ENCODE measurements at places on chromosomes 12 and 14.

DNA sequence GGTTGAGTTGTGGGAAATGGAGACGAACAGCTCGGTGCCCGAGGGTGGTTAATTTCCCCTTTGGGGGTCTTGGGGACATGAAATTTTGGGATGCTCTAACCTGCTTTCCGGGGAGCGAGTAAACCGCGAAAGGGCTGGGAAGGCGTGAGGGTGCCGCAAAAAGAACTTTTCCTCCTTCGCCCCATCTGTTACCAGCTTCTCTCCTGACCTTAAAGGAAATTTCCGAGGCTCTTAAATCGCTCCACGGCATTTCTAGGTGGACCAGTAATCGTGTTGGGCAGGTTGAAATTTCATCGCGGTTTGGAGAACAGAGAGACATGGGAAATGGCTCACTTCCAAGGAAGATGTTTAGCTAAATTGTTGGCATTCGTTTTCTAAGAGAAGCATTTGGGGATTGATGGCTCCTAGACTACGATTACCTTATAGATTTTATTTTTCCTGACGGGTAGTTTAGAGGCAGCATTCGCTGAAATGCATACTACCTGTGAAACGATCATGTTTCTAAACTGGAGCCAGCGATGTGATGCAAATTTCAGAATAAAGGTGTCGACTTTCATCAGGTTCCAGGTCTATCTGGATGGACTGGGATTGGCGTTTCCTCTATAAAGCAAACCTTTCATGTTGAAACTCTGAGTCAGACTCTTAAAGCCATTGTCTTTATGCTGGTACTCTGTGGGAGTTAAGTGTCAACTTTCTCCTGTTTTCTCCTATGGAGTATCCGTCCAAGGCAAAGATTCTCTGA lies 414.5 kb downstream of the PCNX1 start:
- DNase-seq: no peak

- DNase-seq: no peak
Observed at GRCh38 chr12:112001576-112001975, 11.4 kb downstream of the TMEM116 start.

GRCh38 chr12:29223426-29223825 lies 74.3 kb downstream of the FAR2 start:
- DNase-seq: no peak

- no peak for DNase-seq
Observed at GRCh38 chr12:66269757-66270383, 32.4 kb upstream of the HELB start.

GRCh38 chr14:35292770-35293561 lies 784 bp downstream of the PSMA6 start:
- DNase-seq: no peak

- no peak for DNase-seq
Observed at GRCh38 chr14:48857366-48857765, 728.8 kb downstream of the RPS29 start.

DNA sequence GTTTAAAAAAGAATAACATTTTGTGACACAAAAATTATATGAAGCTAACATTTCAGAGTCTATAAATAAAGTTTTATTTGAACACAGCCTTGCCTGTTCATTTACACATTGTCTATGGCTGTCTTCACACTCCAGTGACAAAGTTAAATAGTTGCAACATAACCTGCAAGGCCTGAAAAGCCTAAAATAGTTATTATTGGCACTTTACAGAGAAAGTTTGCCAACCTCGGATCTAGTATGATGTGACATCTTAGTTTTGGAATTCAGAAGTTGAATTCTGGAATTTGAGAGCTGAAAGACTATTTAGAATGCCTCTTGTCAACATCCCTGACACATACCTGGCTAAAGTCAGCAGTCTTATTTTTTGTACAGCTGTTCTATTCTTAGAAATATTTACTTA lies 68.3 kb downstream of the DYRK2 start:
- DNase-seq: no peak

DNA sequence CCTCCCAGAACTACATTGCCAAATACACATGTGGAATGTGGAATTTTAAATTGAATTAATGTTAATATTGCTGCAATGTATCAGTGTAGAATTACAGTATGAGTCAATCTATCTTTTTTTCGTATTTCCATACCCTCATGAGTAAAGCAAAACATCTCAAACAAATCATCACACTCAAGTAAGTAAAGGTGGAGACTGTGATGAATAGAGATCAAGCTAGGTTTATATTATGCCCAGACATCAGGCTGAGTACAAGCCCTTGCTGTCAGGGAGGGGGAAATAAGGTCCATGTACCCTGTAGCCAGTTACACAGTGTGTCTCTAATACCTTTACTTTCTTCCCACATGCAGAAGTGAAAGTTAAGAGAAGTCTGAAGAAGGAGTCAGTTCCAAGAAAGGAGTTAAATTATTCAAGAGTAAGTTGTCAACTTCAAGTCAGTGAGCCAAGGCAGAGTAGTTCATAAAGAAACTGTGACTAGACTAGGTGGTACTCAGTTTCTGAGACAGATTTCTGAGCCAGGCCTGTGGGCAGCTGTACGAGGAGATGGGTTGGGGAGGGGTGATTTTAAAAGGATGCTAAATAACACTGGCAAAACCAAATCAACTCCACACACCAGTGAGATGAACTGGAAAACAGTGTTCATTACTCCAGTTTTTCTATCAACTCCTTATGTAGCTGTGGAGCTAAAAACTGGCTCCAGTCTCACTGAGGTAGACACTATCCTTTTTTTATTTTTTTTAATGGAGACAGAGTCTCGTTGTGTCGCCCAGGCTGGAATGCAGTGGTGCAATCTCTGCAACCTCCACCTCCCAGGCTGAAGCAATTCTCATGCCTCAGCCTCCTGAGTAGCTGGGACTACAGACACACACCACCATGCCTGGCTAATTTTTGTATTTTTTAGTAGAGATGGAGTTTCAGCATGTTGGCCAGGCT lies 23.8 kb upstream of the STK38L start:
- DNase-seq: no peak

GRCh38 chr12:6632026-6632983 lies 3.5 kb downstream of the LPAR5 start:
- DNase-seq: no peak

DNA sequence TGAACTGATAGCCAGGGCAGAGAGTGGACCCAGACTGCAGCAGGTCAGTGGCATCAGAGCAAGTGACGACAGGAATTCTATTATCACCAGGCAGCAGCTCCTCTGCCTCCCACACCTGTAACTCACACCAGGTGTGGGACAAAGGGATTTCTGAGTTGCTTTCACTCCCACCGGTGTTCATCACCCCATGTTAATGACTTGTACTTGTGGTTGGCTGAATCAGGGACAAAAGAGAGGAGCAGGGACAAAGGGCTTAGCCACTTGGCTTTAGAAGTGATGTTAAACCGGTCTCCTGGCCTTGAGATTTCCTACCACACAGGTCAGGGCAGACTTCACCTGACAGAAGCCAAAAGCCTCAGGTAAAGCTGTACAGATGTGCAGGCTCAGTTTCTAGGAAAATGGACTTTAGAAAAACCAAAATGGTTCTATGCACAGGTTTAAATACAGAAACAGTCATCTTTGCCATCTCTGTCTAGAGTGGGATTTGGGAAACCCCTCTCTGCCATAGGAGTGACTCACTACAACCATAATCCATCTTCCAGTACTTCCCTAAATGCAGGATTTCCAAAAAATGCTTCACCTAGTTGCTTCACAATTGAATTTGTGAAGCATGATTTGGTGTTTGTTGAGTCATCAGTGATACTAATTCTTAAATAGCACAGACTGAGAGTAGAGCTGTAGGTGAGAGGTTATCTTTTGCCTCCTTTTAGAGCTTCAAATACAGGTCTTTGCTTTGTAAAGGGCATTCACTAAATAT lies 158.5 kb downstream of the PRKCH start:
- no peak for DNase-seq

GRCh38 chr12:92234533-92234932 lies 88.9 kb upstream of the BTG1 start:
- DNase-seq: no peak

DNA sequence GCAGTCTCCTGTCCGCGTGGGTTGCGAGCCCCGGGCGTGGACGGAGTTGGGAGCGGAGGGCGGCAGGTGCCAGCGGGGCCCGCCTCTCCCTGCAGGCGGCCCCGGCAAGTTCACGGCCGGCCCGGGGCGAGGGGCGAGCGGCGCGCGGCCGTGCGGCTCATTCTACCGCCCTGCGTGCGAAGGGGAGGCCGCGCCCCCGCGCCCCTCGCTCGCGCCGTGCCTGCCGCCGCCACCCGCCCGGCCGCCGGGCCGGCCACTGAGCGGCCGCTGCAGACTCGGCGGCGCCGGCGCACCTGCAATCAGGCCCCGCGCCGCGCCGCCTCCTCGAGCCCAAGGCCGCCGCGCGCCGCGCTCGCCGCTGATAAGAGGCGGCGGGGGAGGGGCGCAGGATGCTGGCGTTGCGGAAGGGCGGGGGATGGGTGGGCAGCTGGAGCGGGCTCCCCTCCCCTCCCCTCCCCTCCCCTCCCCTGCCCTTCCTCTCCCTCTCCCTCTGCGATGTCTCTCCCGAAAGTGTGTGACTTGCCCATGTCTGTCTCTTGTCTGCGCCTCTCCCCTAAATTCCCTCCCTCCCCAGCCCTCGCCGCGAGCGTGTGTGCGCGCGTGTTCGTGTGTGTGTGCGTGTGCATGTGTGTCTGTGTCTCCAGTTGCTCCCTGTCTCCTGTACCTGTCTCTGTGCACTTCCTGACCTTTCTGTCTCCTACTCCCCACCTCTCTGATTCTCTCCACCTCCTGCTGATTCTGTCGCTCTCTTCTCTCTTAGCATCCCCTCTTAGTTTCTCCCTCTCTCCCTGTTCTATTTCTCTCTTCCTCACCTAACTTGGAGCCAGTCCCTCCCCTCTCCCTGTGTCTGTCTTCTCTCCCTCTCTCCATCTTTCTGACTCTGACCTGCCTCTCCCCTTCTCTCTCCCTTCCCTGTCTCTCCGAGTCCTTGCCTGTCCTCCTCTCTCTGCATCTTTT lies 768.1 kb upstream of the TBX3 start:
- no peak for DNase-seq

DNA sequence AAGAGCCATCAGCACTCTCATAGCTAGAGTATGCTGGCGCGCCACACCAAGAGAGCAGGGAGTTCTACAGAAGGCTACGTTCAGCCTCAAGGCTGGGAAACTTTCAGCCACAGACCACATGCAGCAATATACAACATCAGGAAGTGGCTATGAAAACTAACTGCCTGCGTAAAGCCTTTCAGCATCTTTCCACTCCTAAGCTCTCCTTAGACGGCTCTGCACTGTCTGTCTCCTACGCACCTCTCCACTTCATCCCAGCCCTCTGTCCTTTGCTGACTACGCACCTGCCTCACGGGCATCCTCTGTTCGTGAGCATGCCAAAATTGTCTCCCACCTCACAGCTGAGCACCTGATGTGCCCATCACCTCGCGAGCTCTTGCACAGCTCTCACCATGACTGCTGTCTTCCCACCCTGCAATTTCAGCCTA lies 9.7 kb downstream of the MPHOSPH9 start:
- no peak for DNase-seq

DNA sequence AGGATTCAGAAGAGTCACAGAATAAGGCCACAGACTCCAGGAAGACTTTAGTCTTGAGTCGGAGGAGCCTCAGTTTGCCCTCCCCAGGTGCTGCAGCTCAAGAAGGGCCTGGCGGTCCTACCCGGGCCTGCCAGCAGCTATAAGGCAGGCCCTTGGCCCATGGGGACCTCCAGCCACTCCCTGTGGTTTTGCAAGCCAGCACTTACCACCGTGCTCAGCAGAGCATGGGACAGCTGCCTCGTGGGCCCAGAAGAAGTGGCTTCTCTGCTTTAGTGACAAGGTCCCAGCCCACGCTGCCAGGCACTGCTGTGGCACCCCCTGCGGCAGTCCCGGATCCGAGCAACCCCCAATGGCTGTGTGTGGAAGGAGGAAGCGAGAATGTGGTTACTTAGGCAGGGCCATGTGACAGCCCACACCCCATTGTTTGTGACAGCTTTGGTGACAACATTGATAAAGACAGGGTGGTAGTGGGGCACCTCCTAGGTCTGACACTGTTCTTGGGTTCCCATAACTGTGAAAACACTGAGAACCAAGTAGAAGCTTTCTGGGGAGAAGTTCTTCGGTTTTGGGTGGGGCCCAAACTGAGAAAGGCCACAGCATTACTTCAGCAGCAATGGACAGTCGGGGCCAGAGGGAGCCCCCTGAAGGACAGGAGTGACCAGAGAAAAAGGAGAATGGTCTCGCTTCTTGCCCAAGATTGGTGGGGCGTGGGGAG lies at the start of gene SELPLG:
SELPLG (minus strand) TSS at position 361 of the 715 bp plus-strand sequence. CDS start 9,587 bp downstream, outside the sequence.
- DNase-seq: peak; percentile 79

DNA sequence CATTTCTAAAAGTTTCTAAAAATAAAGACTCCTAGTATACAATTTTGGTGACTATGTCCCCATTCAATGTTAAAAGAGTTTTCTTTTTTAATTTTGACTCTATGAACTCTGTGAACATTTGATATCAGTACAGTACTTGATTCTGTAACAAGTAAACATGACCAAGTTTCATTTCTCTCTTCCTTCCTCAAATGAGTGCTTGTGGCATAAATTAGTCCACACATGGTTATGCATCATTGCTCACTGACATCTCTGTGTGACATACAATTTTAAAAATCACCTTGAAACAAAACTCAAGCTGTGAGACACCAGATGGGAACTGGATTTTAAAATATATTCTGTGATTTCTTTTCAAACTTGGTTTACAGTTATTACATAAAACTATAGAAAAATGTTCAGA lies 253.9 kb upstream of the MDGA2 start:
- no peak for DNase-seq

DNA sequence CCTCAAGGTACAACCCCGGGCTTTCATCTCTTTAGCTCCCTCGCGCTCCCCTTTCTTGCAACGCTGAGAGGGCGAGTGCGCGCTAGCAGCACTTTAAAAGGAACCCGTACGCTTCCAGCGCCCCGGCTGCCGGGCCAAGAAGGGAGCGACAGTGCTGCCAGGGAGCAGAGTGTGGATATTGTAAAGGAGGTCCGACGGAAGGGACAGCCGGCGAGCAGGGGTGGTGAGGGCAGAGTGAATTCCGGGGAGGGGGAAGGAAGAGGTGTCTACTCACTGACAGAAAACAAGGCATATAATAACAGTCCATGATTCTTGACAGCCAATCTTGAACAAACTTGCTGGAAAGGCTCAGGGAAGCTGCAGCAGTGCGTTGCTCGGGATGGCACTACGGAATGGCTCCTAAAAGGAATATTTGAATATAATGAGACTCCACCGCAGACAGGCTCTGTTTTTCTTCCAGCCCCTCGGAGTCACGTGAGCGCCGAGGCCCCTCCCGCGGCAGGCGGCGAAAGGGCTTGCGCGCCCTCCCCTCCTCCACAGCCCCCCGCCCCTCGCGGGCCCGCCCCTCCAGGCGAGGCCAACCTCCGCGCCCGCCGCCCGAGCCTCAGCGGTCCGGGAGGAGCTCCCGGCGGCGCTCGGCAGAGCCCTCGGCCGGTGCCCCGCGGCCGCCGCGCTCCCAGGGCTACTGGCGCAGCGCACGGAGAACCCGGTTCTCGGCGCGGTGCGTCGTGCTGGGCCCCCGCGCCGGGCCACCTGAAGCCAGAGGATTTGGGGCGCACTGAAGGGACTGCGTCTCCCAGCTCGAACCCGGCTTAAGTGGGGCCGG lies 3.4 kb downstream of the BMP4 start:
- DNase-seq: peak; percentile 93

GRCh38 chr14:55448141-55448614 lies 7.8 kb upstream of the TBPL2 start:
- no peak for DNase-seq

All from sciatic nerve (tissue), 2 donors.